Stimulated activated CD4-positive, alpha-beta T cell treated with anti-CD3 and anti-CD28 coated beads, Interleukin-1b, Interleukin-23, amount 100 ng/mL, for 24 hours (primary cell): ENCODE measurements at places on chromosomes 2 and 18.

DNA sequence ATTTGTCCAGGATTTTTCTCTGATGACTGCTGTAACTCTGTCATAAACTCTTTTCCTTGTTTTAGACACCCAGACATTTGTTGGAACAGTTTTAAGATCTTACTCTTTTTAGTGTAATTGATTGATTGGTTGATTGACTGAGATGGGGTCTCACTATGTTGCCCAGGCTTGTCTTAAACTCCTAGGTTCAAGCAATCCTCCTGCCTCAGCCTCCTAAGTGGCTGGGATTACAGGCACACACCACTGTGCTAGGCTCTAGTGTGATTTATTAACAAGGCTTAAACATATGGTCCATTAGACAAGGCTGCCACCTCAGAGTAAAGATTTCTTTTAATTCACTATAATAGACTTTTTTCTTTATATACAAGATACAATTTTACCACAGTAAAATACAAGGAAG, 2.0 kb downstream of the PAIP2B start:
- no peak for DNase-seq

GRCh38 chr2:16050261-16050907, 110.0 kb downstream of the MYCN start:
- DNase-seq: no peak

GRCh38 chr2:238512247-238512867, 85.6 kb downstream of the ASB1 start:
- no peak for DNase-seq

GRCh38 chr2:126880324-126880723, 18.4 kb upstream of the TEX51 start:
- no peak for DNase-seq

DNA sequence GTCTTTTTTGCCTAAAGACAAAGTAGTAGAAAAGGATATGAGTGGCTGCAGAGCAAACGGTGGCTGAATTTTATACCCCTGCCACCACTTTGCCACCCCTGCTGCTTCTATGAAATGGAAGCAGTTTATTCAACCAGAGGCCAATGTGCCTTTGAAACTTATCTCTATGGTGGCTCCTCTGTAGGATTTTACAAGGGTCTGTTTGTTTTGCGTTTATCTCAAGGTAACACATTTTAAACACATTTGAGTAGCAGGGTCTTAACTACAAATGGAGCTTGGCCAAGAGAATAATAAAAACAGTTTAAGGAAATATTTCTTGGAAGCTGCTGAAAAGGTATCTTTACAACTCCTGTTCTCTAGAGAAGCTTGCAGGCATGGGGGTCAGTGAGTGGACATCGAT, 6.1 kb downstream of the ALLC start:
- no peak for DNase-seq

- no peak for DNase-seq
Measured at GRCh38 chr18:58378411-58379379, 250.2 kb downstream of the ALPK2 start.

DNA sequence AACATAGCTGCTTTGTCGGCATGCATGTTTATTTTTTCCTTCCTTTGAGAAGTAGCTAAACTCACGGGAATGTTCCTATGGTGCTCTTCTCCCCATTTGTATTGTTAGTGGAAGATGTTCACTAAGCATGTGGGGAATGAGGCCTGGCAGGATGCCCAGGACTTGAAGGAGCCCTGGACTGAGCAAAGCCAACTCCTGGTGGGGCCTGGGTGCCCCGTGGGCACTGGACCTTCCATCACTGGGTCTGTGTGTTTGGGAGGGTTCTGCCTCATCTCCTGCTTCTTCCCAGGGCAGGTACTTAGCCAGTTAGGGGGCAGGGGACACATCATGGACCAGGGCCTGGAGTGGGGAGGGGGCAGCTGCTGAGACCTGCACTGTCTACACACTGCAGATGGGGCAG, 49.3 kb downstream of the ACAA2 start:
- DNase-seq: no peak

- no peak for DNase-seq
Measured at GRCh38 chr2:215921895-215922294, 91.5 kb downstream of the MREG start.

DNA sequence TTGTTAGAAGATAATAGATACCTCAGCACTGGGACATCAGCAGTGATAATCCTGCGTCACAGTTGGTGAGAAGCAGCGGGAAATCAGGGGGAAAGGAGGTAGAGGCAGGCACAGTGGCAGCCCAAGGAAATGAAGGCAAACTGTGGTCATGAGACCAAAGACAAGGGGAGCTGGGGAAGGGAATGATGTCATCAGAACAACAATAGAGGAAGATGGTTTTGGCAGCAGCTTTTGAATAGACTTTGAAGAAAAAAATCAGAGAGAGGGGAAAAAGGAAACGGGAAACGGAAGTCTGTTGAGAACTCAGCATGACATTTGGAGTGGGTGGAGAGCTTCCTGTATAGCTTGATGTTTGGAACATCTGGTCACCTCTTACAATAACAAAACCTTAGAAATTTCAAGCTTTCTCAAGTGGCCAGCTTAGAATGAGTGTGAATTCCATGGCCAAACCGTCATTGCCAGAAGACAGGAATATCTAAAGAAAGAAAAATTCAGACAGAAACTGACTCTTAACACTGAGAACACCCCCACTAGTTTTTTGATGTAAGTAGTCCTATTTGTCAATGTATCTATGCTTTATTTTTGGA, 18.4 kb upstream of the YES1 start:
- no peak for DNase-seq

- DNase-seq: no peak
Measured at GRCh38 chr18:42915299-42915698, 200.2 kb downstream of the RIT2 start.

- DNase-seq: no peak
Measured at GRCh38 chr2:111225856-111226255, 105.1 kb downstream of the BCL2L11 start.

- DNase-seq: no peak
Measured at GRCh38 chr2:106334802-106335201, 133.4 kb downstream of the RGPD3 start.

DNA sequence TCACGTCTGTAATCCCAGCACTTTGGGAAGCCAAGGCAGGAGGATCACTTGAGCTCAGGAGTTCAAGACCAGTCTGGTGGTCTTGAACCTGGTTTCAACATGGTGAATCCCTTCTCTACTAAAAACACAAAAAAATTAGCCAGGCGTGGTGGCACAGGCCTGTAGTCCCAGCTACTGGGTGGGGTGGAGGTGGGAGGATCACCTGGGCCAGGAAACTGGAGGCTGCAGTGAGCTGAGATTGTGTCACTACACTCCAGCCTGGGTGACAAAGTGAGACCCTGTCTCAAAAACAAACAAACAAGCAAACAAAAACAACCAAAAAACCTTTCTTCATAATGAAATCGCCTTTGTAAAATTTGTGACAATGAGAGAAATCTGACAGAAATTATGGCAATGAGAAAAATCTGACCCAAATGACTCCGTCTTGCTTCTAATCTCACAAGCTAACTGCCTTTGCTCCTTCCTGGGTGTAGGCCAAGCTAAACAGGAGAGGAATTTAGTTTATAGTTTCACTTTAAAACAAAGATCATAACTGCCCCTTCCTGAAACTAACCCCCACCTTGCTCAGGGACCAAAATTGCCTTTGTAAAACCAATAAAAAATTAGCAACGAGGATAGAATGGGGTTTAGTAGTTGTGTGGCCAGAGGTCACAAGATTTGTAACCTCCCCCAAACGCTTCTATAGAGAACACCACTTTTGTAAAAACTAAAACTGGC, 60.7 kb upstream of the KIF5C start:
- no peak for DNase-seq

- DNase-seq: no peak
Measured at GRCh38 chr2:157848213-157848612, 27.9 kb downstream of the ACVR1 start.

DNA sequence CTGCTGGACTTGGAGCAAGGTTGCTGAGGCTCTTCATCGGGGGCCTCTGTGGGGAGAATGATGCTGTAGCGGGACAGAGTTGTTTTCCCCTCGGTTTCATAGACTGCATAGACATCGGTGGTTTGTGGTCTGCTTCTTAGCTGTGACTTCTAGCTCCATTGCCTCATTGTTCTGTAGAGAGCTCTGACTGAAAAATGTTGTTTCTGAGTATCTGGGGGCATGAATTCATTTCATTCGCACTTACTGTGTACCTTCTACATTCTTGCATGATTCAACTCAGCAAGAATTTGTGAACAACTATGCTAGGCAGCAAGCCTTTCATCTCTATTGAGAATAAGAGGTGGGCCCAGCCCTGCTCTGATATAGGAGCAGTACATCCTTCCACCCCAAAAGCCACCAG, 406.8 kb downstream of the NBAS start:
- no peak for DNase-seq

DNA sequence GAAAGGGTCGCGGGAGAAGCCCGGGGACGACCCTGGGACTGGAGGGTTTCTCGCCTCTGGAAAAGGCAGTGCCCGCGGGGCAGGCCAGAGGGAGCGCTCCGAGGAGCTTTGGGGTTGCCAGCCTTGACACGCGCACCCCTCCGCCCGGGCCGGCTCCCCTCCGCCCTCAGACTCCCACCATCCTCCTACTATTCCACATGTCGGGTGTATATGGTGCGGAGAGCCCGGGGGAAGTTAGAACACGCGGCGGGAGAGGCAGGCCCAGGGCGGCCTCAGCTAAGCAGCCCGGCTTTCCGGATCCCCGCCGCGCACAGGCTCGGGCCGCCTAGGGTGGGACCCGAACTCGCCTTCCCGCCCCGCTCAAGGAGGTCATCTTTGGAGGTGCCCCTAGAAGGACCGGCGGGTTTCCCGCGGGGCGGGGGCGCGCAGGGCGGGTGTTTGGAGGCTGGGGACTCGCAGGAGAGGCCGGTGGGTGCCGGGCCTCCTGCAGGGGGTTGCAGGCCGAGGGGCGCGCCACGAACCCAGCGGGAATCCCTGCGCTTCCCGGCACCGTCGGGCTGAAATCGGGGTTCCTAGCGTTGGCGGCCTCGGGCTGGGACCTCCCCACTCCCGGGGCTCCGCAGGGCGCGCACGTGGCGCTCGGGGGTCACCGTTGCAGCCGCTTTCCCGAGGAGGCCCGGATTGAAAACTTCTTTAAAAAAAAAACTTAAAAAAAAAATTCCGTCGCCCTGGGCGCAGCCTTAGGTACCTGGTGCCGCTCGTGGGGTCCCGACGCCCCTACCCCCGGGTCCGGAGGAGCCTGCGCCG, 3.7 kb downstream of the NFATC1 start:
- no peak for DNase-seq

DNA sequence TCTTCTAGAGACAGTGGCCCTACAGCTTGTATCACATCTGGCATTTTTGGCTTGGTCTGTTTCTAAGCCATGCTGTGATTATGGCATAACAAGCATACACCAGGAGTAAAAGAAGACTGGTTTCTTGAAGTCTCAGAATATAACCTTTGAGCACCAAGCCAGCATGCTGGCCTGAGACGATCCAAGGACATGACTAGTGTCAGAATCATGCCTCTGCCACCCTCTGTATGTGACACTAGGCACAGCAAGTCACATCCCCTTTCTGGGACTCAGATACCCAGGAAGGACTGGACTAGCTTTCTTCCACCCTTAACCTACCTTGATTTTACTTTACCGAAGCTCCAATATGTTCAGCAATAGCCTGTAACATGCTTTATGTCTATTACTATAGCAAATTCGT, 345.5 kb downstream of the SETBP1 start:
- DNase-seq: no peak
